Gastrocnemius medialis (tissue), 4 donors: ENCODE measurements at places on chromosomes 6 and 20. TPM values are rescaled to one million over a fixed set of nuclear protein-coding genes. Genes with fewer than 3 reads are reported as not detected.

UCKL1 gene
- total RNA-seq: 28.4 TPM

CPNE5 gene
- total RNA-seq: not detected

BTN1A1 gene
- total RNA-seq: not detected

DACT2 gene
- total RNA-seq: 0.24 TPM

ENPP4 gene
- 25.1 TPM for total RNA-seq

CFAP61 gene
- 17.1 TPM for total RNA-seq

IL17A gene
- not detected for total RNA-seq

OLIG3 gene
- not detected for total RNA-seq

NR2E1 gene
- total RNA-seq: not detected

KIF6 gene
- total RNA-seq: not detected

PRR18 gene
- total RNA-seq: not detected

NOTCH4 gene
- 18.2 TPM for total RNA-seq

POU5F1 gene
- not detected for total RNA-seq

NMBR gene
- not detected for total RNA-seq

LTB gene
- total RNA-seq: not detected

DZANK1 gene
- 1.0 TPM for total RNA-seq

GRCh38 chr20:23245553-23246181, 104.9 kb upstream of the NXT1 start:
- no peak for DNase-seq

- DNase-seq: no peak
These were observed 65.6 kb downstream of the CDC5L start for GRCh38 chr6:44453146-44453545.

- no peak for DNase-seq
These were observed 34.4 kb upstream of the LOC128125822 start for GRCh38 chr6:63537959-63538300.

- no peak for DNase-seq
These were observed 330.8 kb downstream of the BCKDHB start for GRCh38 chr6:80437221-80437620.

- no peak for DNase-seq
These were observed 38.5 kb upstream of the OGFRL1 start for GRCh38 chr6:71250099-71250602.

GRCh38 chr6:153172815-153173214, 41.7 kb upstream of the RGS17 start:
- no peak for DNase-seq

DNA sequence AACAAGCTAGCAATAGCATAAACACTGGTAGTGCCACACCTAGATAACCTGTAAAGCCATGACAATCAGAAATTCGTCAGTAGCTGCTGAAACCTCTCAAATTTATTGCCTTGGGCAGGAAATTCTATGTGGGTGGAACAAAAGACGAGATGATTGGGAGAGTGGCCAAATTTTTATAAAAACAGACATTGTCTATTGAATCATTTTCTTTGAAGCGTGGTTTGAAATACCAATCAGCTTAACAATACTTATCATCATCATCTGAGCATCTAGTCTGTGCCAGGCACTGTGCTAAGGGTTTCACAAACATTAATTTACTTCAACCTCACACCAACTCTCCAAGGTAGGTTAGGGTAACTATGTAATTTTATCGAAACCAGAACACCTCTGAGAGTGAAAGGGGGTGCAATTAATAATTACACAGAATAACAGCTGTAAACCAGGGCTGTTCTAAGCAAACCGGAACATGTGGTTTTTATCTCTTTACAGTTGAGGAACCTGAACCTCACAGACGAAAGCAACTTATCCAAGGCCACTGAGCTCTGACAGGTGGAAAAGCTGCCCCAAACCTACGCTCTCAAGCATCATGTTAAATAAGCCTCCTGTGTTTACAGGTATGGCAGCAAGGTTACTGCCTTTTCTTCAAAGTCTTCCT, 43.4 kb downstream of the NHSL1 start:
- no peak for DNase-seq

- no peak for DNase-seq
These were observed 28.6 kb upstream of the FAM50B start for GRCh38 chr6:3820563-3820962.

- no peak for DNase-seq
These were observed 146.6 kb upstream of the LAMP5 start for GRCh38 chr20:9367746-9368145.

GRCh38 chr6:18343741-18344140, 43.4 kb upstream of the RNF144B start:
- DNase-seq: no peak

DNA sequence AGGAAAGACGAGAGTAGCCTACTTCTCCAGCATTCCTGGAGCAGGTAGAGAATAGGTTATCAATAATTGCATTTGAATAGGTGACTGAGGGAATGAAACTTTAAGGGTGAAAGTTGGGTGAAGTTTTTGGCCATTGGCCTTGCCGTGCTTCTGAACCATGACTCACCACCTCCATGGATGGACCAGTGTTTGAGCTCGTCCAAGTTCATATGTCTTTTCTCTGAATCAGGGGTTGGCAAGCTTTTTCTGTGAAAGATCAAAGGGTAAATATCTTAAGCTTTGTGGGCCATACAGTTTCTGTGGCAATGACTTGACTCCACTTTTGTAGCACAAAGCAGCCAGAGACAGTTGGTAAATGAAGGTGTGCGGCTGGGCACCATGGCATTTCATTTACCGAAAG, 31.8 kb downstream of the SNRNP48 start:
- no peak for DNase-seq

GRCh38 chr20:18031888-18032509, 25.7 kb downstream of the OVOL2 start:
- DNase-seq: no peak

DNA sequence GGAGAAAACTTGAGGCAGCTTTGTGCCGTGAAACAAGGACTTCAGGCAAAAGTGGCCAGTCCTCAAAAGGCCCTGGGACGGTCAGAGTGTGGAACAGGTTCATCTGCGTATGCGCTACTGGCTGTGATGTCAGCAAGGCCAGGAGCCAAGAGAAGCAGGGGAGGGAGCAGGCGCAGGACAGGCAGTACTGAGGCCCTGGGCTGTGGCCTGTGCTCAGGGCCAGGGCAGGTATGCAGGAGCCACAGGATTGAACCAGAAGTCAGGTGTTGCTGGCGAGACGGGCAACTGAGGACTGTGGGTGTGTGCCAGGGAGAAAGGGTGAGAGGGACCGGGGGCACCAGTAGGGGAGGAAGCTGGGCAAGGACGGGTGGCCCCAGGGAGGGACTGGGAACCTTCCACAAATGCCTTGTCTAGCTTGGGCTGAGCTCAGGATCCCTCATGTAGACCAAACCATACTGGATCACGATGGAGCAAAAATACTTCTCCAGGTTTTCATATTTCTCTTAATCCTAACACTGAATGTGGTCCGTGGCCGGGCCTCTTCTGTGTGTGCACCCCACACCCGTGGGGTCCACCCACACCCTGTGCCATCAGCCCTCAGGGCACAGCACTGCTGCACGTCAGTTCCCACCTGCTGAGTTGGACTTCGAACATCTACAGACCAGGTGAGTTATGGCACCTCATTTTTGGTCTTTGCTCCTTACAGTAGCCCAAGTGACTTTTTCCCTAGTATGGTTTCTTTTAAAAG, 46.9 kb downstream of the GINS1 start:
- DNase-seq: no peak

- DNase-seq: no peak
These were observed 12.3 kb downstream of the PKIB start for GRCh38 chr6:122622479-122622878.

DNA sequence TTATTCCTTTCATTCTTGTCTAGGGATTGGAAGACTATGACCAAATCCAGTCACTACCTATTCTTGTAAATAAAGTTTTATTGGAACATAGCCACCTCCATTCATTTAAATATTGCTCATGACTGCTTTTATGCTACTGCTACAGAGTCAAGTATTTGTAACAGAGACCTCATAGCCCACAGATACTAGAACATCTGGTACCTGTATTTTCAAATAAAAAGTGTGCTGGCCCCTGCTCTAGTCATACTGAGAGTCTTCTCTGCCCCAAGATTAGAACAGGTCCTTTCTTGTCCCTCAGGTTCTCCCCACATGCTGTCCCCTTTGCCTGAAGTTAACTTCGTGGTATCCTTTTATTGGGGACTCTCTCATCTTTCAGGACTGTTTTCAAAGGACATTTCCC, 422.3 kb downstream of the CBLN4 start:
- DNase-seq: no peak

DNA sequence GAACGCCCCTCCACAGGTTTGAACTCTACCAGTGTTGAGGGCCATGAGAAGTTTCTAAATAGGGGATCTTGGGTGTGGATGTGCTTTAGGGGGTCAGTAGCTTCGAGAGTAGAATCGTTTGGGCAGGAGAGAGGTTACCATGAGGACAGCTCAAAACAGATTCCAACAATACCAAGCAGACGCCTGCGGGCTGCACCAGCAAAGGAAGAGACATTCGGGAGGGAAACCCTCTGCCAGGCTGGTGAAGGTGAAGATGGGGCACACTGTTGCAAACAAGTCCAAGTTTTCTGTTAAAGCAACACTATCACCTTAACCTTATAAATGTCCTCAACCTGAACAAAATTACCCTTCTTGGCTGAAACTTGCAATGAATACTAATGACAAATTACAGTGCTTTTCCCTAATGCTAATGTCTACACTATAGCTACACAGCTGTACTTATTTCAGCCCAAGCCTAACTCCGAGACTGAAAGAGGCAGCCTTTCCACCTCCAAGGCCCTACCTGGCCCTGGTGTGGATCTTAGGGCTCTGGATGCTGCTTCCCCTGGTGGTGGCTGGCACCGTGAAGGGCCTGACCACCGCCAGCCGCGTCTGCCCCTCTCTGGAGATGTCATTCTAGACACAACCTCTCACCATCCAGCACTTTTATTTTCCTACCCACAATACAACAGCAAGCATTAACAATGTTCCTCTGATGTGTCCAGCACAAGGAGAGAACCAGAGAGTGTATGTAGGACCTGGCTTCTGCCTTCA, 80.1 kb downstream of the DLL1 start:
- DNase-seq: no peak

- no peak for DNase-seq
These were observed 610 bp downstream of the ZNF217 start for GRCh38 chr20:53592992-53593465.

GRCh38 chr6:53300656-53301551, 47.8 kb downstream of the ELOVL5 start:
- no peak for DNase-seq

- DNase-seq: no peak
These were observed 223.5 kb downstream of the CDKAL1 start for GRCh38 chr6:20757761-20758160.

DNA sequence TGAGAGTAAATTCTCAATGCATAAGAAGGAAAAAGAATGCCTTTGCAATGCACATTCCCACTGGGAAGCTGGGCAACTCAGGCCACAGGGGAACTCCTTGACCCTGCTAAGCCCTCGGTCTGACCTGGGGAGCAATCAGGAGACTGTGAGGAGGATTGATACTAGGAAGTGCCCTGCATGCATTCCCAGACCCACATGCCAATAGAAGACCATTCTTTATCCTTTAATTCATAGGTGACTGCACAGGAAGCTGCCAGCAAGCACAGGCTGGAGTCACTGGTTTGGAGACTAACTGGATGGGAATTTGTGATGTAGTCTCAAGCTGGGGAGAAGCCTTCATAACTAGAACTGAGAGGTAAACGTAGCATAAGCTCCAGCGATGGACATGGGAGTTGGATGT, 1012.7 kb downstream of the EYS start:
- no peak for DNase-seq

- DNase-seq: no peak
These were observed 117.1 kb upstream of the EEF1E1 start for GRCh38 chr6:8219352-8219943.

DNA sequence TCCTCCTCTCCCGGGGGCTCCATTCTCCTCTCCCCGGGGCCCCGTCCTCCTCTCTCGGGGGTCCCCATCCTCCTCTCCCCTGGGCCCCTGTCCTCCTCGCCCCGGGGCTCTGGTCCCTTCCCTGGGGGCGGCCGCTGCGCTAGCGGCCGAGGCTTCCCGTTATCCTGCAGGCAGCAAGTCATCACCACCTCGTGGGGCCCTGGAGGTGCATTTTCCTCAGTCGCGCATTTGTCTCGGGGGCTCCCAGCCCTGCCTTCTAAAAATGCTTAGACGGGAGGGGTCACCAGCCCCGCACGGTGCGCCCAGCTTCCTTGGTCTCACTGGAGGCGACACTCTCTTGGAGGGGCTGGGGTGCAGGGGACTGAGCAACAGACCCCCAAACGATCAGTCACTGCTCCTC, 216.5 kb downstream of the QKI start:
- DNase-seq: no peak

DNA sequence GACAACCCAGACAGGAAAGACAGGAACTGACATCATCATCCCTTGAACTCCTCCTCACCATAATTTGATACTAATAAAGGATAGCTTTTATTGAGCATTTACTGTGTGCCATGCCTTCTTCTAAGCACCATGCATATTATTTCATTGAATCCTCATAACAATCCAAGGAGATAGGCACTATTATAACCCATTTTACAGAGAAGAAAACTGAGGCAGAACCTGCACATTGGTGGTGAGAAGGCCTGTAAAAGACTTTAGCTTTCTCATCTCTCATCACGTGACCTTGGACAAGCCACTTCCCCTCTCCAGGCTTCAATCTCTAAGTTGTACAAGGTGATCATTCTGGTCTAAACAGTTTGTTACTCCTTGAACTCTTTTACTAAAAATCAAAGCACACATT, 34.5 kb upstream of the PREX1 start:
- DNase-seq: no peak

GRCh38 chr6:98593676-98594075, 240.7 kb upstream of the POU3F2 start:
- DNase-seq: no peak

DNA sequence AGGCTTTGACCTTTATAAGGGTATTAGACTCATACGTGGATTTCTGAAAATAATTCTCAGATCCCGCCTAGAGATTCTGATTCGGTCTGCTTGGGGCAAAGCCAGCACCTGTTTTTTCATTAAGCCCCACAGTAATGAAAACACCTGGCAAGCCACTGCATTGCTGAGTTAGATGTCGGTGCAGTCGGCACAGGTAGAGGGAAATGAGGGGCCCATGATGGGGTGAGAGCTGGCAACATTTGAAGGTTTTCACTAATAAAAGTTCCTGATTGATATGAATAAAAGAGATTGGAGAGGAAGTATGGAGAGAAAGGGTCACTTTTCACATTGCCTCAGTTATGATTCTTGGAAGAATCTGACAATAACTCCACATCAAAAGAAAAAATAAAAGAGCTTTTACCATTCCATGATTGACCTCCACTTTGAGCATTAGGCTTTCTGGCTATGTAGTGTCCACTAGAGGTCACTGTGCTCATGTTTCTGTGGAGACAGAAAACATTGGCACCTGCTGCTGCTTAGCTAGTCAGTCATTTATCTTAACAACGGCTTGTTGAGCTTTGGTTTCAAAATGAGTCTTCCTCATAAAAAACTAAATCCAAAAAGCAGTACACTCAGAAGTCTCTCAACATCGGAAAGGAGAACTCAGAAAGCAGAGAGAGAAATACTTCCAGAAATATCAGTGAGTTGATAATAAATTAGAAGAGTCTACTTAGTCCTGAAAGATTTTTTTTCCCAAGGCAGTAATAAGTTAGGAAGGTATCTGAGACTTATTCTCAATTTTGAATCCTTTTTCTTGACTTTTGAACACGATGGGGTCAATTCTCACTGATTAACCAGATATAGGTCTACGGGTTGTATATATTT, 53.3 kb upstream of the KLHL31 start:
- peak; percentile 45 for DNase-seq
